ENCODE measurements at places on chromosomes 1 and 21.

DNA sequence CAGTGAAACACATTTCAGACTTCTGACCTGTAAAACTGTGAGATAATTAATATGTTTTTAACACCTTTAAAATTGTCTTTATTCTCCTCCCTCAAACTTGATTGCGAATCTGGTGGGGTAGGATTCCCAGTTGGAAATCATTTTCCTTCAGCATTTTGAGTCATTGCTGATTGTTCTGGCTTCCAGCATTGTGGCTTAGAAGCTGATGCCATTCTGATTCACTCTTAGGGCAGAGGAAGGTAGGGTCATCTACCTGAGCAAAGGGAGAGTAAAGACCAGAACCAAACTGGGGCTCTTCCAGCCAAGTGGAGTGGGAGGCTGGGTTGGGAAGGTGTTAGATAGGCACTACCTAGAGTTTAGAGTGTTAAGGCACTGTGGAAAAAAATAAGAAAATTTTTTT is 61.2 kb downstream of the MPZL1 start:
- DNase-seq = no peak

DNA sequence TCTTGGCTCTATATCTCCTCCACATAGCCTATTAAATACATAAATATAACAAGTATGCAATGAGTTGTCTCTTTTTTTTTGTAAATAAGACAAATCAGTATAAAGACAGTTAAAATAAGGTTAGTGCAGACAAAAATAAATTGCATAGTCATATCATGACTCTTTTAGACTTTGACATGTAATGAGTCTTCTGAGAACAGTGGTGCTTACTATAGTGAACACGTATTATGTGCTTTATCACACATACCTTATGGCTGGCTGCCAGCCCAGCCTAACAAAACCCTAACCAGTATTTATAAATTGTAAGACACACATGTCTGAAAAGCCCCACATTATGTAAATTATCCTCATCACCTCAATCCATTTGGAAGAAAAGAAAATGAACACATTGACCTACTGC is 29.1 kb upstream of the F13B start:
- no peak for DNase-seq

DNA sequence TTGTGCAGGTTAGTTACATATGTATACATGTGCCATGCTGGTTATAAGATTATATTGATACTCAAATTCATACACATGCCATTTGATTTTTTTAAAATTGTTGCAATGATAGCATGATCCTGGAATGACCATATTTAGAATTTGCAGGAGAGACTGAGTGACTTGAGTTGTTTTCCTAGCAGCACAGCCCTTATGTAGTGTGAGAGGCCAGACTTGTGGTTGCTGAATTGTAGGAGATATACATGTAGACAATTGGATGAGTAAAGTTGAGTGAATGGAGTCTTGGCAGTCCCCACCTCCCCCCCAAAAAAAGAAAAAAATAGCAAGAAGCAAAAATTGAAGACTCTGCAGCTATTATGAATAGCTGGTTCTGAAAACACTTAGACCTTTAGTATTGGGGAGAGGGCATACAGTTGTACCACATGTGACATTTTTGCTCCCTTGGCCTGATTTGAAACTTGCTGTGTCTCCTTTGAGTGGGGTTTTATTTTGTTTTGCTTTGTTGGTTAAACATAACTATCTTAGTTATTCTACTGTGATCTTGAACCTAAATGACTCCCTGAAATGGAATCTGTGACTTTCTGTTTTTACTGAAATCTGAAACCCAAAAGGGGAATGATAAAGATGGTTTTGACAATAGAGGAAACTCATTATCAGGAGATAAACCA is 280.3 kb downstream of the HMCN1 start:
- no peak for DNase-seq

- DNase-seq = no peak
Observed at GRCh38 chr1:115791816-115792215, 23.3 kb upstream of the CASQ2 start.

GRCh38 chr21:42071146-42071737 is at the start of gene UMODL1:
UMODL1 (plus strand) TSS chr21:42071317; CDS start chr21:42071317, 0 bp downstream.
- no peak for DNase-seq

DNA sequence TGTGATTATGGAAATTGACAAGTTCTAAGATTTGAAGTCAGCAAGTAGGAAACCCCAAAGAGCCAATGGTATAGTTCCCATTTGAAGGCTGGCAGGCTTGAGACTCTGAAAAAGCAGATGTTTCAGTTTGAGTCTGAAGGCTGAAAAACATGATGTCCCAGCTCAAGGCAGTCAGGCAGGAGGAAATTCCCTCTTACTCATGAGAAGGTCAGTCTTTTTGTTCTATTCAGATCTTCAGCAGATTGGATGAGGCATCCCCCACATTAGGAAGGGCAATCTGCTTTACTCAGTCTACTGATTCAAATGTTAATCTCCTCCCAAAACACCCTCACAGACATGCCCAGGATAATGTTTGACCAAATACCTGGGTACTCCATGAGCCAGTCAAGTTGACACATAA is 372.5 kb upstream of the ST6GALNAC5 start:
- DNase-seq = no peak

- no peak for DNase-seq
Observed at GRCh38 chr21:36010801-36011200, 49.5 kb downstream of the SETD4 start.

DNA sequence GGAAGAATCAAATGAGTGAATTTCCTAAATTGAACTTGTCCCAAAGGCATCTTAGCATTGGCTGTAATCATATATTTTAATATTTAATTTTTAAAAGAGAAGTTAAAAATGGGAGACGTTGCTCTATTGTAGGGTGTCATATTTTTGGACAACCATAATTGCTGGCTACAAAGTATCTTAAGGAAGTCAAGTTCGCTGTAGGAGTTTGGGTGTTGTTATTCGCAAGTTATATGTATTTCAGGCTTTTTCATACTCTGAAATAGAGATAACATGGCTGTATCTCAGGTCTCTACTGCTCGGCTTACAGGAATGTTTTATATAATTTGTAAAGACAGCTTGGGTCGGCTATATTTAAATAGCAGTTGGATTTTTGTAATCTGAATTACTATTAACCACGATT is 852 bp downstream of the TMEM50A start:
- DNase-seq = no peak

GRCh38 chr1:167328816-167329483 is 108.3 kb downstream of the POU2F1 start:
- DNase-seq = peak; percentile 44

GRCh38 chr21:26769613-26770188 is 75.5 kb downstream of the ADAMTS1 start:
- no peak for DNase-seq

DNA sequence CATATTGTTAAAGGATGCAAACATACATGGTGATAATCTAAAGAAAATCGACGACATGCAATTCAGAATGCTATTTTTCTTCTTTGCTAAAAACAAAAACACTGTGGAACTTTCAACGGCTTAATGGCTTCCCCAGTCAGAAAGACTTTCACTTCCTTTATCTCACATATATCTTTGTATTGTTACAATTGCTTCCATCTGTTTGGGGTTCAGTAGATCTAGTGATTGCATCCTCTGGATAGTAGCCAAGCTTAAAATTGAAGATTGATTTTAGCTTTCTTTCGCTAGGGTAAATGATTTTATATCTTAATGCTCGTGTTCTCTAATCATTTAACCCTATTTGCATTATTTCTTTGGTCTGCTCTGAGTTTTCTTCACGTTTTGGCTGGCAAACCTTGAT is 31.8 kb upstream of the ADAMTS1 start:
- DNase-seq = no peak
